A549 (cell line): ENCODE measurements at places on chromosomes 11 and 22. TPM values are rescaled to one million over a fixed set of nuclear protein-coding genes. Genes with fewer than 3 reads are reported as not detected.
A peak's percentile ranks its signal among the peaks of the same experiment; 100 is the strongest.

Gene DNHD1
- 5.4 to 7.6 TPM (median 6.8 TPM) in 3 replicates for polyA plus RNA-seq

Gene BTG4
- polyA plus RNA-seq, result 0.23 to 0.38 TPM (median 0.34 TPM) in 3 replicates

Gene MS4A3
- not detected in 3 replicates for polyA plus RNA-seq

Gene EFCAB6
- 0.46 to 0.51 TPM (median 0.47 TPM) in 3 replicates for polyA plus RNA-seq

Gene SLC43A1
- polyA plus RNA-seq, result 1.0 to 1.3 TPM (median 1.1 TPM) in 3 replicates

Gene SDHAF2
- 43.1 to 44.4 TPM (median 43.8 TPM) in 3 replicates for polyA plus RNA-seq

Gene CHST1
- 0.41 to 0.89 TPM (median 0.59 TPM) in 3 replicates for polyA plus RNA-seq

GRCh38 chr22:28429711-28430110 is 249.9 kb downstream of the TTC28 start:
- no peak for DNase-seq

GRCh38 chr11:111633756-111634362 is 31.6 kb downstream of the SIK2 start:
- DNase-seq, result no peak

DNA sequence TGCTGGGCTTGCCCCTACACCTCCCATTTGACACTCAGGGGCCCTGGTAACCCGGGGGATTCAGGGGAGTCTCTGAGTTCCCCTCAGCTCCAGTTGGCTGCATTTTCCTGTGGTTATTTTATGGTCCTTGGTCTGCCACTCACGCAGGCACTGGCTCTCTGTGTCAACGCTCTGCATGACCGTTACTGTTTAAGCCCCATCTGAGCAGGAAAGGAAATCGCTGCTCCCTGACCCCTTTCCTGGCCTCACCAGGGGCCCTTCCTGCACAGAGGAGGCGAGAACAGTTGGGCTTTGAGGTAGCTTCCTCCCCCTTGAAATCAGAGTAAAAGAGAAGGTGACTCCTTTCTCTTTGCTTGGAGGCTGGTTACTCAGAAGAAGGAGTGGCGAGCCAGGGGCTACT is 2.4 kb downstream of the C1QTNF4 start:
- DNase-seq, result no peak

- DNase-seq, result no peak
Observed at GRCh38 chr22:38414009-38414395, 41.0 kb downstream of the KCNJ4 start.

- peak; percentile 28 for DNase-seq
Observed at GRCh38 chr11:115503886-115504275, 334 bp downstream of the CADM1 start.

- DNase-seq, result no peak
Observed at GRCh38 chr11:46445920-46446771, 54.6 kb upstream of the CHRM4 start.

DNA sequence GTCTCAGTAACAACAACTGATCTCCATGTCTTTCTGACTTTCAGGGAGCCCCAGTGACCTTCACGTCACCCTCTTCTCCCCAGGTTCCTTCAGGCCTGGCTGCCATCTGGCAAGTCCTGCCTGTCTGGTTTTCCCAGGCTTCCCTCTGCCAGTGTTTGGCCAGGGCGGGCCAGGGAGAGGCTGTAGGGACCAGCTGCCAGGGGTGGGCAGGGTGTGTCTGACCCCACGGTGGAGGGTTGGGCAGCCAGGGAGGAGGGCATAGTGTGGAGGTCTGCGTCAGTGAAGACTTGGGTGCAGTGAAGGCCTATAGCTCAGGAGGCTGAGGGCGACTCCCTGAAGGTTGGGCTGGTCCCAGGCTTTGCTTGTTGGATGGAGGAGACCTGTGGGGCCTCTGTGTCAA is 11.9 kb upstream of the MRGPRX2 start:
- DNase-seq, result no peak

- DNase-seq, result no peak
Observed at GRCh38 chr11:119827113-119827512, 98.1 kb upstream of the NECTIN1 start.

- no peak for DNase-seq
Observed at GRCh38 chr22:28025333-28025732, 106.3 kb upstream of the PITPNB start.

GRCh38 chr11:120998581-120998980 is 25.3 kb upstream of the TBCEL start:
- no peak for DNase-seq

GRCh38 chr22:19892257-19892879 is 37.7 kb upstream of the GNB1L start:
- DNase-seq, result no peak

- peak; percentile 64 for DNase-seq
Observed at GRCh38 chr11:121451986-121452608, at the start of gene SORL1. Gene SORL1 (plus strand): TSS chr11:121452314. CDS start chr11:121452332, 18 bp downstream.

DNA sequence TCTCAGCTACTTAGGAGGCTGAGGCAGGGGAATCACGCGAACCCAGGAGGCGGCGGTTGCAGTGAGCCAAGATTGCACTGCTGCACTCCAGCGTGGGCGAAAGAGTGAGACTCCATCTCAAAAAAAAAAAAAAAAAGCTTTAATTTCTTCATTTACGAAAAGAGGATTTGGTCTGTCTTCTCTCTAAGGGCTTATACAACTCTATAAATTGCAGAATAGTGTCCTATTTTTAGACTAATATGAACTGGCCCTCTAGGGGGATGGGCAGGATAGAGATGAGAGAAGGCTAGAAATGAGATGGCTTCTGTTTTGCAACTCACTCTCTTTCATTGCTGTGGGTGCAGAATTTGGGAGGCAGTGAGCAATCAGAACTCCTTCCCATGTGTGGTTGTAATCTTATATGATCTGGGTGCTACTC is 11.3 kb downstream of the MAML2 start:
- DNase-seq, result no peak

GRCh38 chr22:43217285-43218030 is 30.5 kb upstream of the TTLL12 start:
- DNase-seq, result no peak

GRCh38 chr11:85725510-85726258 is 39.7 kb upstream of the CCDC89 start:
- DNase-seq, result peak; percentile 78
